ENCODE measurements at places on chromosomes 2 and 18.
A peak's percentile ranks its signal among the peaks of the same experiment; 100 is the strongest.

GRCh38 chr2:220460257-220460985 is 833.0 kb downstream of the SLC4A3 start:
- DNase-seq = no peak

DNA sequence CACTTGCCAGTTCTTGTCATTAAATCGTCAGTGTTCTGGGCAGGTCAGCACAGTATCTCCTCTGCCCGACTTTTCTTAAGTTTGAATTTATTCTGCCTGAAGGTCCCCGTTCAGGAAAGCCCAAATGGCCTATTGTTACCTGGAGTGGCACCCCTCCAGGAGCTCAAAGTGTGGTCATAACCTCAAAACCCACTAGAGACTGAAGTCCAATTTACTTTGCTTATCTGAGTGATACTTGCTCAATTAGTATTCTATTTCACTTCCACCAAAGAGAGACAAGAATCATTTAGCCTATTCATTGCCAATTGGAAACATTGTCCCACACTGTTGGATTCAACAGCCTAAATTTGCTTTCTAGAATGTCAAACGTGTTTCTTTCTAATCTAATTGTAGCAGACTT is 375.3 kb downstream of the LNPK start:
- no peak for DNase-seq

DNA sequence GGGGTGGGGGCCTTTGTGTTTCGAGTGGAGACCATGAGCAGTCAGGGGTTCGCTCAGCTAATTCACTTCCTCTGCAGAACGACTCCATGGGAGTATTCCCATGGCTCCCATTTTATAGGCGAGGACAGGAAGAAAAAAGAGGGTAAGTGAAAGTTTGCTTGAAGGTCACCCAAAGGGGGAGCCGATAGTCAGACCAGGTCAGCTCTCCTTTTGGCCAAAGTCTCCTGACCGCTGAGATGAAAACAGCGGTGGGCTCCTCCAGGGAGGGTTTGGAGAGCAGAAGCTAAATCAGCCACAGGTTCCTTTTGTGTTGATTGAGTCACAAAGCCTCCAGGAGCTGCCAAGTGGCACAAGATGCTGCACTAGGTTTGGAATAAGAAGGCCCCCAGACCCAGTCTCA is 34.1 kb upstream of the CTAGE1 start:
- no peak for DNase-seq

DNA sequence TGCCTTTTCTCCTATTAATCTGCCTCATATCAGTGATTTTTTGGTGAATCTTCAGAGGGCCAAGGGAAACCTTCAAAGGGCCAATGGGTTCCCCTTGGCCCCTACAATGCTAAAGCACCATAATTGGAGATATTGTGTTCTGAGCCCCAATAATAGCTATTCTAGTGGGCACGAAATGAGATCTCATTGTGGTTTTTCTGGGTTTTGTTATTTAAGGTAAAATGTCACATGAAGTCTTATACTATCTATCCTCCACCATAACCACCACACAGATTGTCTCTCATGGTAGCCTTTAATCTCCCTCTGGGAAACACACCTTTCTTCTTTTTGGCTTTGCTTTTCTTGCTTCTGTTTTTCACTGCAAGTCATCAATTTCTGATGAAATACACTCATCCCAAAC is 152.8 kb downstream of the B3GNT2 start:
- no peak for DNase-seq

DNA sequence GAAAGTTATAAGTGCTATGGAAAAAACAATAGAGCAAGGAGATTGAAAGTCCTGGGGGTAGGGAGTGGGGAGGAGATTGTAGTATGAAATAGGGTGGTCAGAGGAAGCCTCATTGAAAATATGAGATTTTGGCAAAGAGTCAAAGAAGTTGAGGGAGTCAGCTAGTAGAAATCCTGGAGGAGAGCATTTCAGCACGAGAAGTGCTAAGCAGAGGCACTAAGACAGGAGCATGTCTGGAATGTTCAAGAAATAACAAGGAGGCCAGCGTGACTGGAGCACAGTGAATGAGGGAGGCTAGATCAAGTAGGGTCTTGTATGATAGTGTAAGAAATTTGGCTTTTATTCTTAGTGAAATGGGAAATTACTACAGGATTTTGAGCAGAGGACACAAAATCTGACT is 2.1 kb upstream of the TSPYL6 start:
- no peak for DNase-seq

DNA sequence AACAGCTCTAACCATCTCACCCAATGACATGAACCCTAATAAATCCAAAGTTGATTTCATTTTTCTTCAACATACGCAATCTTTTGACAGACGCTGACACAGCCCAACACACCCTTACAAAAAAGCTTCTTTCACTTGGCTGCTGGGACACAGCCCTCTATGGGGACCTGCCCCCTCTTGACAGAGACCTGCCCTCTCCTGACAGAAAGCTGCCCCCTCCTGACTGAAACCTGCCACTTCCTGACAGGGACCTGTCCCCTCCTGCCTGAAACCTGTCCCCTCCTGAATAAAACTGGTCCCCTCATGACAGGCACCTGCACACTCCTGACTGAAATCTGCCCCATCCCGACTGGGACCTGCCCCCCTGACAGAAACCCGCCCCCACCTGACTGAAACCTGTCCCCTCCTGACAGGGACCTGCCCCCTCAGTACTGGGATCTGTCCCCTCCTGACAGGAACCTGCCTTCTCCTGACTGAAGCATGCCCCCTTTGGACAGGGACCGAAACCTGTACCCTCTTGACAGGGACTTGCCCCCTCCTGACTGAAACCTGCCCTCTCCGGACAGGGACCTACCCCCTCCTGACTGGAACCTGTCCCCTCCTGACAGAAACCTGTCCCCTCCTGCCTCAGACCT is 87.9 kb downstream of the PXDN start:
- DNase-seq = no peak

GRCh38 chr2:67374481-67374880 is 22.7 kb upstream of the ETAA1 start:
- DNase-seq = no peak

GRCh38 chr2:102141011-102141943 is 1.3 kb upstream of the IL1R1 start:
- DNase-seq = peak; percentile 90

- no peak for DNase-seq
These were observed 1106.6 kb upstream of the FAM98A start for GRCh38 chr2:34705551-34706247.

DNA sequence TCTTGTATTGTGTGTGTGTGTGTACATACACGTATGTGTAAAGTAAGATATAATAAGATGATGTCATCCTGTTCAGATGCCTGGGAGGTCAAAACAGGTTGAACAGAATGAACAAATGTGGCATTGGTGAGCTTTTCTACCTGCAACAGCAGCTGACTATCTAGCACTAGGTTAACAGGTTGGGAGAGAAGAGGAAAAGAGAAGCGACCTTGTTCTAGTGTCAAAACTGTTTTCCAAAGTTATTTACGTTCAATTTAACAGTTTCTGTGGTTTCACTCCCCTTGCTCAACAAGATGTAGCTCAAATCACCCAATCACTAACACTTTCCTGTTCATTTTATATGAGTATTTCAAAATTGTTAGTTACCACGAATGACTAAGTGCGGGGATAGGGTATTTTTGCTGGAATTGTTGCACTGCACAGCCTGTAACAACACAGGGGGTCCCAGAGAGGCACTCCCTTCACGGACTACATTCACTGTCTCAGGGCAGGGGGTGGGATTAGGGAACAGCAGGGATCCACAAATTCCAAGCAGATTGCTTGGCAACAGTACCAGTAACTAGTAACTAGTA is 67.5 kb upstream of the DTNB start:
- peak; percentile 13 for DNase-seq

DNA sequence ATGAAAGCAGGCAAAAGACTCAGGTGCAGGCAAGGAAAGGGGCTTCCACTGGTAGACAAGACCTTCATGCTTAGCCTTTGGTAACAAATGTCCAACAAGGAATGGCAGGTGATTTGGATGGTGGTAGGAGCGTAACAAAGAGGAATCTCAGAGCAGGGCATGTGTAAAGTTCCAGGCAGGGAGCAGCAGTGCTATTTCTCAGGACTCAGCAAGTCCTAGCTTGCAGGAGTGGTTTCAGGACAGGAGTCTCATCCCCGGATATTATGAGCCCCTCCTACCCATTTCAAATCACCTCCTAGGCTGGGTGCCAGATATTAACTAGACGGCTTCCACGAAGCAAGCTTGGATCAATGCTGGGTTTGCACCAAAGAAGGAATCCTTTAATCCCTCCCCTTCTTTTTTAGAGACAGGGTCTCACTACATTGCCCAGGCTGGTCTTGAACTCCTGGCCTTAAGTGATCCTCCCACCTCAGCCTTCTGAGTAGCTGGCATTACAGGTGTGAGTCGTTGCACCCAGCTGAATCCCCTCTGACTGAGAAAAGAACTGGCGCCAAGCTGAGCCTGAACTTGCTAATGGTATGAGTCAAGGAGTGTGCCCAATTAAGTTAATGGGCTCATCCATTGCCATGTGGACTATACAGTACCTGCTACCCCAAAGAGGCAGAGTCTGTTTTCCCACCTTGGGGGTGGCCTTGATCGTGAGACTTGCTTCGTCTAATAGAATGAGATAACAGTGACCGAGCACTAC is 190.3 kb downstream of the ARL4C start:
- DNase-seq = no peak

GRCh38 chr2:165634282-165634681 is 159.8 kb downstream of the GALNT3 start:
- no peak for DNase-seq

GRCh38 chr2:108971661-108972566 is 17.1 kb downstream of the EDAR start:
- peak; percentile 35 for DNase-seq

GRCh38 chr2:218301176-218301819 is 9.0 kb upstream of the TMBIM1 start:
- DNase-seq = no peak

DNA sequence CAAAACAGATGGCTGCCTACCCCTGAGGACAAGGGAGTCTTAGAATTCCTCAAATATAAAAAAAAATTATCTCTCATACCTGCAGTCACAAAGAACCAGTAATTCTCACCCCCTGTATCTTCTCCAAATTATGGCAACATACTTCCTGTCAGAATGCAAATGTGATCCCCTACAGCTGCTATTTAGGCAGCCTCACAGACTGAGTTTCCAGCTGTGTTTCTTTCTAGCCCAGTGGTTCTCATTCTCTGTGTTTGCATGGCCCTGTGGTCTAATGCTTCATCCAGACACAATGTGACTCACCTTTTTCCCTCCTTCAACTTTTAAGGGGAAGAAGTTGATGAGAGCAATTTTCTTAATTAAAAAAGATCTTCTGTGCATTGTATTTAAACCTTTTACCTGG is 726.3 kb downstream of the TSN start:
- DNase-seq = no peak

DNA sequence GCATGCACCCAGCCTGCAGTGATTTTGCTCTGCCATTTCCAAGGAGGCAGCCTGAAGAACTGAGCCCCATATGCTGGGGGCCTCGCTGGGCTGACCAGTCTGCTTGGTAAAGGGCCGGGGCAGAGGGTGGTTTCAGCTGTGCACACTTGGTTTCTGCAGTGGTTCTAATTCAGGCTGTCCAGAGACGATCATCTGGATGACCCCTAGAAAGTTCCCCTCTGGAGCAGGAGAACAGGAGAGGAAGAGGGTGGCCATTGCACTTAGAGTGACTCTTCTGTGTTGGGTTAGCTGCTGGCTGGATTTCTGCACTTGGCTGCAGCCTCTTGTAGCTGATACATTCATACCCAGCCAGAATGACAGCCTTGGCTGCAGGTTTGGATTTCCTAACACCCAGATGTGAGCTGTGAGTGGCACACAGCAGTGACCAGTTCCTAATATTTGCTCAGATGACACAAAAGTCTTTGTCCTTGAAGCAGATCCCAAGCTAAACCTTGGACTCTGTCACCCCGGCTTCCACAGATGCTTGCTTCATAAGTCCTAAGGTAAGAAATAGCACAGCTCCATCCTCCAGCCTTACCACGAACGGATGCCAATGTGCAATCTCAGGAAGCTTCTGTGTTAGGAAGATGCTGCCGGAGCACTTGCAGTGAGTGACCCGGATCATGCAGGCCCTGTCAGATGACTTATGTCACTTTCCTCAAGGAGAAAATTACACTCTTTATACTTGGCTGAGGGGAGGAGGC is 105.6 kb downstream of the HNRNPLL start:
- DNase-seq = no peak

GRCh38 chr2:174762464-174762863 is 1.8 kb downstream of the CHRNA1 start:
- no peak for DNase-seq

GRCh38 chr2:118654945-118655344 is 192.5 kb downstream of the EN1 start:
- DNase-seq = no peak

- no peak for DNase-seq
These were observed 232.8 kb downstream of the GALR1 start for GRCh38 chr18:77482190-77483085.

Measured in GM04504 (cell line).